IPS DF 6.9 (cell line): ENCODE measurements at places on chromosomes 2 and 18.

DNA sequence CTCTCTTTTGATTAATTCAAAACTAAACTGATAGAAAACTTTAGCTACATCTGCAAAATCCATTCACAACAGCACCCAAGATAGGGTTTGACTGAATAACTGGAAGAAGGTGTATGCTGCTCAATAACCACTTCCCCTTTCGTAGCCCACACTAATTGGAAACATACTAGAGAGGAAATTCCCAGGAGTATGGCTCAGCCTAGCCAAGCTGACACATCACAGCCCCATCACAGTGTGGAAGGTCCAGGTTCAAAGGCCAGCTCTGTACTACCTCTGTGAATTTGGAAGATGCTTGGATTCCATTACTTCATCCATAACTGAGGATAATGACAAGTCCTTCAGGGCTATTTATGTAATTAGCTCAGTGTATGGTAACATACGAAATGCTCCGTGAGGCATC, 185.4 kb downstream of the FBXO15 start:
- no peak for DNase-seq

DNA sequence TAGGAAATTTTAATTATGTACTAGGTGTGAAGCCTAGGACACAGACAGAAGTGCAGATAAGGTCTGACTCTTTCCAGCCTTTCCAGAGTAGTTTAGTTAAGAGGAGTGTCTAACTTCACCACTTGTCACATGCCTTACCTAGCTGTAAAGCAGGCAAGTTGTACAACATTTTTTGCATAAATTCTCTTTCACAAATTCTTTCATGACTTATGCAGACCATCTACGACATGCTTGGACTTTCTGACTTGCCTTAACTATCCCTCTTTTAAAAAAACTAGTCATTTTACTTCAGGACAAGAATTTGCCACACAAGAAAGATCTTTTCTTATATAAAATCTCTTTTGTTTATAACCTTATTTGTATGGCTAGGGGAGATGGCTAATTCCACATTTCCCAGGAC, 1273.6 kb upstream of the SLC39A10 start:
- DNase-seq, result peak; percentile 5

GRCh38 chr2:68561372-68561771, 82.0 kb upstream of the PROKR1 start:
- DNase-seq, result no peak

DNA sequence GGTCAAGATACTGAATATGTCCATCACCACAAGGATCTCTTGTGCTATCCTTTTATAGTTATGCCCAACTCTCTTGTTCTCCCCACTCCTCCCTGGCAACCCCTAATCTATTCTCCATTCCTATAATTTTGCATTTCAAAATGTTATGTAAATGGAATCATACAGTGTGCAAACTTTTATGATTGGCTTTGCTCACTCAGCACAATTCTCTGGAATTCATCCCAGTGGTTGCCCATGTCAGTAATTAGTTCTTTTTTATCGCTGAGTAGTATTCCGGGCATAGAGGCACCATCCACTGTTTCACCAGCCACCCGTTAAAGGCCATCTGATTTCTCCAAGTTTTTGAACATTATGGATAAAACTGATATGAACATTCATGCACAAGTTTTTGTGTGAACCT, 38.4 kb upstream of the RNF149 start:
- DNase-seq, result no peak

DNA sequence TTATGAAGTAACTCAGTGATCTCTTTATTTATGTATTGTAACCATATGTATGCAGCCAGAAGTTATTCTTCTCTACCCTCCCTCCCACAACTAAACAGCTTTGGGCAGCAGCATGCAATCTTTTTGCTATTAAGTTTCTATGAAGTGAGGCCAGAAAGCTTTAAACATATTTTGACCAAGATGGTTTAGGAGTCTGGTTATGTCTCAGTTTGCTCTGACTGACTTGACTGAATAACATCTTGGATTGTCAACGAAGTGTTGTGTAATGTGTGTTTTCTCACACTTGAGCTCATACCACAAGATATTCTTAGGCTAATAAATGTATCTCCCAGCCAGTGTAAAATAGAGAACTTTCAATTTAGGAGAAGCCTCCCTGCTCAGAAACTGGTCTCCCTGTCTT, 104.3 kb downstream of the TTC27 start:
- DNase-seq, result no peak

- no peak for DNase-seq
Measured at GRCh38 chr18:6719098-6719846, 10.2 kb upstream of the ARHGAP28 start.

DNA sequence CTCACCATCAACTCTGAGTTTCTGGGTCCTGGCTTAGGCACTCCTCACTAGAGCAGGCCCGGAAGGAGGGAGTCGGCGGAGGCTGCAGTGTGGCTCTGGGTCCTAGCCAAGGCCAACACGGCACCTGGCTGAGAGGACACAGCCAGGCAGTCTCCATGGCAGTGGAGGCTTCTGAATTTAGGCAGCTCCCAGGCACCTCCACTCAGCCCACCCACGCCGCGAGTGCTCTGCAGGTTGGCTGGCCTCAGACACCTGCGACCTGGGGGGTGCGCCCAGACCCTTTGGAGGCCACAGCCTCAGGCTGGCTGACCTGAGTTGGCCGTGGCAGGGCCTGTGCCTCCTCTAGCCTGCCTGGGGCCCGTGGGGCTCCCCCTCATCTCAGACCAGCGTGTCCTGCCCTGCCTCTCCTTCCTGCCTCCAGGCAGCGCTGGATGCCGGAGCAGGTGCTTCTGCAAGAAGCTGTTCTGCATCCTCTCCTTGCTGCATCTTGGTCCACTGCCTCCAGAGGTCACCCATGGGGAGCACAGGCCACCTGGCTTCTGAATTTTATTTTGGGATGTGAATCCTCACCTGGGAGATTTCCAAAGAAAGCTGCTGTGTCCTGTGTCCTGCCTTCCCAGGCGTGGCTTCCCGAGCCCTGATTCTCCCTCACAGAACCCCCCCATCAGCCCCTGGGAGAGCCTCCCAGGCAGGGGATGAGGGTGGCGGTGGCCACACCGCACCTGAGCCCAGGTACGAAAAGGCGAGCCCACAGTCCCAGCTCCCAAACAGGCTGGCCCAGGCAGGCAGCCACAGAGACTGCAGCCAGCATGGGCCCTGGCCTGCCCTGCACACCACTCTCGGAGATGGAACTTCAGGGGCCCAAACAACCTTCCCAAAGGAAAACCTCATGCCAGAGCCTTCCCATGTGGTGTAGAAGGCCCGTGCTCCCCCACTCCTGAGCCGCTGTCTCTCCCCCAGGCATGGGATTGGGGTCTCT, 23.4 kb downstream of the AQP12A start:
- no peak for DNase-seq

DNA sequence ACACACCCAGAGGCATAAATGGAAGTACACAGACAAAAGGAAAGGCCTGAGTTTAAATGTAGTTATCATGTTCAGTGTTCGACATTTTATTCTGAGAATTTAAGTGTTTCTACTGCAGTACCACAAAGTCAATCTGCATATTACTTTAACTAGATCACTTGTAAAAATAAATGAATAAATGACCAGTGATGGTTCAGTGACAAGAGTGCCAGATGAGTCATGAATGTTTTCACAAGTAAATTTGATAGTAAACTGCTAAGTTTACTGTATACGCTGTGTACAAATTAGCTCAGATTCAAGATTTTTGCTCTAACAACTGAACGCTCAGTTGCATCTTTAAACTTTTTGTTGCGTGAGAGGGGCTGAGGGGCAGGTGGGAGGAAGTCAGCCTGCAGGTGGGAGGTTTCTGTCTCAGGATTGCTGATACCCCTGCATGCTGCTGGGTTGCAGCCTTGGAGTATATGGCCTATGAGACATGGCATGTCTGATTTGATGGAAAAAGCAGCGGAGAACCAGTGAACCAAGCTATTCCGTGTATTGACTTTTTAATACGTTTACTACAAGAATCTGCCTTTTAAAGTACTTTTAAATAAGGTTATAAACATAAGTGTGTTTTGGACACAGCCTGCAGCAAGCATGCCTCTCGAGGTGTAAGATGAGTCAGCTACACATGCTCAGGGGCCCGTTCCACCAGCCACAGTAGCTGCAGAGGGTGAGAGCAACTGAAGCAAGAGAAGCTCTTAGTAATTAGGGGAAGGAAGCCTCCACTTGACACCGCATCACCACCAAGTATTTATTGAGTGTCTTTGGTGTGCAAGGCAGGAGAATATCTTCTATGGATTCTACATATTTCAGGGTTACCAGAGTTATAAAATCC, 245.1 kb downstream of the NEDD4L start:
- DNase-seq, result no peak

DNA sequence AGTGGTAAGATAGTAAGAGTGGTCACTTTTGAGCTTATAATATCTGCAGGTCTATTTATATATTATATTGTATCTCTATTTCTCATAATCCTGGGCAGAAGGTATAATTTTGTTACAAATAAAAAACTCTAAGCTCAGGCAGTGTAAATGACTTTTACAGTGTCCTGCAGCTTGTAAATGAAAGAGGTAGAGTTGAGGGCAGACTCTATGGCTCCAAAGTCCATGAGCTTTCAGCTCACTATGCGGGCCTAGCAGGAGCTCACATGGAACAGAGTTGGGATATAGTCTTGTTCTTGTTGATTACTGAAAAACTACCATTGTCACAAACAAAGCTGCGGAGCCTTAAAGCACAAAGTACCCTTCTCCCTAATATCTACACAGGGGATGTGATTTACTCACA, 361.4 kb downstream of the LNPK start:
- DNase-seq, result no peak

DNA sequence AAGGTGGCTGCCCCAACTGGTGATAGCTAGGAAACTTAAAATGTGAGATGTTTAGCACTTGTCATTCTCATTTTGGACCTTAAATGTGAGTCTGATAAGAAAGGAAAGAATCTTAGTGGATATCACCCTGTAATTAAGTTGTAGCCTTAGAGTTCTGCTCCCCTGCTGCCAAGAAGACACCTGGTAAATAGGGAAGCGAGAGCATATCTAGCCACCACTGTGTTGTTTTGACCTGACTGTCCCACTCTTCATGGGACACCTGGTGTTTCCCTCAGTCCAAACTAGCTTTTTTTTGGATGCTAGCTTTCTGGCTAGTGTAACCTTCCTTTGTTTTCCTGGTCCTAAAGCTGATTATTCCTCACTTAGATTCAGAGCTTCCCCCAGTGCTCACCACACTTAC, 357.6 kb downstream of the RAD51AP2 start:
- no peak for DNase-seq
